ENCODE measurements at places on chromosomes 1 and 21.

DNA sequence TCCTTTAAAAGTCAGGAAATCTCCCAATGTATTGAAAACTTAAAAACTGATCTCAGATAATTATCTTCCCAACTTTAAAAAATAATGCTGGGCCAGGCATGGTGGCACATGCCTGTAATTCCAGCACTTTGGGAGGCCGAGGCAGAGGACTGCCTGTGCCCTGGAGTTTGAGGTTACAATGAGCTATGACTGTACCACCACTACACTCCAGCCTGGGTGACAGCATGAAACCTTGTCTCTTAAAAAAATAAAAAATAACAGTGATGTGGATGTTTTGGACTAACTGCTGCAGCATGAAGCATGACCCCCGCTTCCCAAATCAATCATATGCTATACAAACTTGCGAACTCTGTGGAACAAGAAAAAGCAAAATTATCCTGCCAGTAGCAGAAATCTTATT lies 186.3 kb downstream of the RERE start:
- no peak overlapping the region for H3K4me3 ChIP-seq
- no peaks in the 10 kb centered on the region for H3K27me3 ChIP-seq
- DNase-seq, result no peak
- peaks cover 32% of the 10 kb centered on the region for H3K4me1 ChIP-seq
- no peak overlapping the region for H3K27ac ChIP-seq

DNA sequence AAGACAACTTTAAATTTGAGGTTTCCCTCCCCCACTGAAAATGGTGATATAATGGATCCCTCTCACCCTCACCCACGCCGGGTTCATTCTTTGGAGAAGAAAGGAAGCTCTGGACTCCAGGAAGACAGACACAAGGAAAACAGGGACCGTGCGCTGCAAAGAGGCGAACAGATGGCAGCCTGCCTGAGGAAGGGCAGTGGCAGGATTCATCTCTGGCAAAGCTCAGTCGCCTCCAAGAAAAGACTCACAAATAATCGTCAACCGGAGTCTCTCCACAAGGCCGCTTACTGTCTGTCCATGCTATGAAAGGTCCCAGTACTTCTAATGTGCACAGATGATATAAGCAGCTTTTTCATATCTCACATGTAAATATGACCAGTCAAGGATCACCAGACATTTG lies 110.3 kb downstream of the TIAM1 start:
- H3K27me3 ChIP-seq, result no peaks in the 10 kb centered on the region
- peaks cover 82% of the 10 kb centered on the region for H3K36me3 ChIP-seq

DNA sequence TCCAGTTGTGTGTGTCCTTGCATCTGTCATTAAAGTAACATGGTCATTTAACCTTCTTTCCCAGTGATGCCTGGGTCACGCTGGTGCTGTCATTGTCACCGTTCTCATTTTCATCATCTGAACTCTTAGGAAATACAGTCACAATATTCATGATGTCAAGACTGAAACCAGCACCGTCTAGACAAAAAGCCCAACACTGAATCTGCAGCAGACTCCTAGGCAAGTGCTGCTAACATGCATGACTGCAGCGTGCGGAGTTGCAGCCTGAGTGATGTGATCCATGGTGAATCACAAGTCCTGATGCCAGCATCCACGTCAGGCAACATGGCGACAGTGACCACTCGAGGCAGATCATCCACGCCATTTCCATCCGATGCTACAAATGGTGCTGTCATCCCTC lies 37.6 kb downstream of the MRPL37 start:
- H3K36me3 ChIP-seq, result peaks cover 28% of the 10 kb centered on the region
- peak; percentile 15 for DNase-seq
- peak overlapping the region; percentile 74 for H3K27ac ChIP-seq
- H3K4me1 ChIP-seq, result peaks cover 21% of the 10 kb centered on the region
- H3K4me3 ChIP-seq, result no peak overlapping the region
- no peaks in the 10 kb centered on the region for H3K27me3 ChIP-seq

DNA sequence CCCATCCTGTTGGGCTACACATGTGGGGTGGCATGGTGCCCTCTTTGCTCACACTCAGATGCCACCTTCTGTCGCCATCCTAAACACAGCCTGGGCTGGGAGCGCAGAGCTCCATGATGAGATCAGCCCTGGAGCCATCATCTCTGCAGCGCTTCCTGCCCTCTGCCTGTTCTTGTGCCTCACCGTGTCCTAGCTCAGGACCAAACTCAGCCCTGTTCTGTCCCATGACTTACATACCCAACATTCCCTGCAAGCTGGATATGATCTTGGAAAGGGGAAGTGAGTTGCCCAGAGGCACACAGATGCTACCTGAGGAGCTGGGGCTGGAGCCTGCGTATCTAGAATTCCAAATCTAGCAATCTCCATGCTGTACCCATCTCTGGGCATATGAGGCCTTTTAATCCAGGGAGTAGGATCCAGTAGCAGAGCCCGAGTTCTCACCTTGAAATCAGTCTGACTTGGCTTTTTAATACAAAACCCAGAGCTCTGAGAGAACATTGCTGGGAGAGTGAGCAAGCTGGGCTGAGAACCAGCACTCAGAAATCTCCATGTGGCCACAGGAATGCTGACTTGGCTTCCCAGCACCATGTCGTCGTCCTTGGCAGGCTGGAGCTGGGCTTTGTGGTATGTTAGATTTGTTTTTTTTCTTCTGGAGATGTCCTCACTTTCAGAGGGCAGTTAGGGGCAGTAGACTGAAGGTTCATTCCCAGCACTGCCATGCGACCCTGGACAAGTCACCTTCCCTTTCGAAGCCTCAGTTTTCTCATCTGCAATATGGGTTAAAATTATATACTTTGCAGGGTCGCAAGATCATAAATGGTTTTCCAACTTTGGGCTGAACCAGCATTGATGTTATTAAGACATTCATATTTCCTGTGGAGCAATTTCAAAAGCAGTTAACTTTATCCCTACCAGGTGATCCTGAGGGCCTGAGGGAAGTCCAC lies 2.6 kb downstream of the ALPL start:
- no peaks in the 10 kb centered on the region for H3K36me3 ChIP-seq
- peaks cover 49% of the 10 kb centered on the region for H3K27me3 ChIP-seq
- H3K4me3 ChIP-seq, result no peak overlapping the region
- H3K27ac ChIP-seq, result no peak overlapping the region

- H3K4me3 ChIP-seq, result no peak overlapping the region
- no peaks in the 10 kb centered on the region for H3K36me3 ChIP-seq
- no peak for DNase-seq
- no peak overlapping the region for H3K27ac ChIP-seq
These were observed 27.4 kb downstream of the CACHD1 start for GRCh38 chr1:64497088-64497883.

GRCh38 chr21:41407541-41408460 lies 18.2 kb upstream of the MX1 start:
- no peak for DNase-seq
- peaks cover 24% of the 10 kb centered on the region for H3K4me1 ChIP-seq

DNA sequence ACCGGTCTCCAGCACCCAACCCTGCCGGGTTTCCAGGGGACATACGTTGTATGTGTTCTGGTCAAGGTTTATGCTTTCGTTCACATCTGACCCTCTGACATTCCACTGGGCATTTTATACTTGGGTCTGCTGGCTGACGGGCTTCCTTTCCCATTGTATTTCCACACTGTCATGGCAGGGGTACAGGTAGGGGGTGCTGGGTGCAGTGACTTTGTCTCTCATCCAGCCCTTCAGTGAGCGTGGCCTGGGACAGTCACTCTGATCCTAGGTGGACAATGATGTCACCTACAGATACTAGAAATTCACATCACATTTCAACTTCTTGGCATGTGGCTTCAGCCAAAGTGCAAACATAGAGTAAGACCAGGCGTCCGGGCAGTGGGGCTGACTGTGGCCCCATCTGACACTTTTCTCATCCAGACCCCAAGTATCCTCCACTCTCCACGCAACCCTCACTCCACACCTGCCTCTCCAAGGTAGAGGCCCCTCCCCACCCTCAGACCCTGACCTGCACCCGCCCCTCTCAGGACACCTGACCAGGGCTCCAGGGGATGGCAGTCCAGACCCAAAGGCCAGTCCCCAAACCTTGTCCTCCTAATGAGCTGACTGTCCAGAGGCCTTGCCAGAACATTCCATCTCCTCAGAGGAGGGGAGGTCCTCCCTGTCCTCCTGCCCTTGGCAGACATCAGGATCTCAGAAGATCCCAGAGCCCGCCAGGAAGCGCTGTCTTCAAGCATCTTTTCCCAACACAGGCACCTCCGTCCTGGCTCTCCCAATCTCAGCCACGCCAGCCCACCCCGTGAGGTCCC lies 743 bp upstream of the KRTAP10-10 start:
- H3K36me3 ChIP-seq, result no peaks in the 10 kb centered on the region
- no peaks in the 10 kb centered on the region for H3K4me1 ChIP-seq
- no peak overlapping the region for H3K27ac ChIP-seq
- no peak overlapping the region for H3K4me3 ChIP-seq

DNA sequence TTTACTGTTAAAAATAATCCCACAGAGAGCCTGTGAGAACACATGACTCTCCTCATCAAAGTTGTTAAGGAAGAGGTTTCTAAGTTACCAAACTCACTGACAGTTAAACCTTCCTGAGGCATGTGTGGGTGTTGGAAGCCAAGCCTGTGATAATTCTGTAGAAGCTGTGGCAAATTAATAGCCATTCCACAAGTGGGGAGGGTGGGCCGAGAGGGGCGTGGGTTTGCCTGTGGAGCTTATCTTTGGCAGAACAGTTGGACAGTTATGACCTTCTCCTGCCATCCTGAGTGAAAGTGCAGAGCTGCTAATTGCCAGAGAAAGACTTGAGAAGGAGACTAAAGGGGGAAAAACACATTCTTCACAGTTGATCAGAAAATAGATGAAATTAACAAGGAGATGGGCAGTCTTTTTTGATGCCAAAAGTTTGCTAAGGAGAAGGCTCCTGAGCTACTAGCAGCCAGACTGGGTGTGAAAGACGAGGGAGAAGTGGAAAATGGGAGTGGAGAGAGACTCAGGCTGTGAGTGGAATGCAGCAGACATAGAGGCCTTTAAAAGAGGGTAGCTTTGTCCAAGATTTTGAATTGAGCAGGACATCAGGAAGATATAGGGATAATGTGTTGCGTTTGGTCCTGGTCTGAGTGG lies 1.6 kb upstream of the PLA2G2C start:
- no peaks in the 10 kb centered on the region for H3K36me3 ChIP-seq
- no peak overlapping the region for H3K27ac ChIP-seq
- peaks cover 20% of the 10 kb centered on the region for H3K4me1 ChIP-seq
- peaks cover 54% of the 10 kb centered on the region for H3K27me3 ChIP-seq
- no peak for DNase-seq

GRCh38 chr1:89044970-89045721 lies 19.9 kb downstream of the GBP1 start:
- no peak overlapping the region for H3K4me3 ChIP-seq
- peaks cover 14% of the 10 kb centered on the region for H3K4me1 ChIP-seq
- no peak overlapping the region for H3K27ac ChIP-seq
- peaks cover 6% of the 10 kb centered on the region for H3K36me3 ChIP-seq

GRCh38 chr21:45998871-45999580 lies 17.5 kb downstream of the COL6A1 start:
- no peak overlapping the region for H3K27ac ChIP-seq
- H3K4me1 ChIP-seq, result no peaks in the 10 kb centered on the region
- H3K27me3 ChIP-seq, result no peaks in the 10 kb centered on the region
- H3K4me3 ChIP-seq, result no peak overlapping the region

DNA sequence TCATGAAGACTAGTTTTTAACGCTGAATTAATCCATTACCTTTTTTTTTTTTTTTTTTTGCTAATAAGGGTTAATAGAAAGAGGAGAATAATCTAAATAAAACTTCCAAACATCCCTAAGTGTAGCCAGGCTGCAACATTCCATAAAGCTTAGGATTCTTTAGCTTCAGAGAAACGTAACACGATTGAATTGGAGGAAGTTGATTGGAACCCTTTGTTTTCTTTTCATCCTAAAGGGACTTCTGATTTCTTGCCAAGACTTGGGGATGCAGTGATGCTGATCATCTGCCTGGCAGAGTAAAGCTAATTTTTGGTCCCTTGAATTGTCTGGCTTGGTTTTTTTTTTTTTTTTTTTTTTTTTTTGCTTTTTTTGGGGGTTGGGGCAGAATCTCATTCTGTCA lies 142.9 kb downstream of the VPS13D start:
- no peak overlapping the region for H3K27ac ChIP-seq
- no peak for DNase-seq
- H3K27me3 ChIP-seq, result no peaks in the 10 kb centered on the region
- H3K36me3 ChIP-seq, result peaks cover 30% of the 10 kb centered on the region

GRCh38 chr1:231408528-231409094 lies 13.5 kb downstream of the EGLN1 start:
- H3K4me1 ChIP-seq, result peaks cover 15% of the 10 kb centered on the region
- no peak overlapping the region for H3K4me3 ChIP-seq
- H3K27ac ChIP-seq, result no peak overlapping the region
- DNase-seq, result no peak
- H3K27me3 ChIP-seq, result no peaks in the 10 kb centered on the region
- H3K36me3 ChIP-seq, result peaks cover 5% of the 10 kb centered on the region

GRCh38 chr1:26119892-26120608 lies 8.4 kb downstream of the PDIK1L start:
- H3K27ac ChIP-seq, result peak overlapping the region; percentile 53
- H3K4me3 ChIP-seq, result no peak overlapping the region
- H3K36me3 ChIP-seq, result peaks cover 38% of the 10 kb centered on the region
- DNase-seq, result no peak
- H3K4me1 ChIP-seq, result peaks cover 35% of the 10 kb centered on the region

- peaks cover 56% of the 10 kb centered on the region for H3K4me1 ChIP-seq
- no peak overlapping the region for H3K4me3 ChIP-seq
- DNase-seq, result peak; percentile 23
- no peaks in the 10 kb centered on the region for H3K36me3 ChIP-seq
- H3K27ac ChIP-seq, result peak overlapping the region; percentile 99
These were observed 169.2 kb upstream of the IRF2BP2 start for GRCh38 chr1:234779160-234779538.

DNA sequence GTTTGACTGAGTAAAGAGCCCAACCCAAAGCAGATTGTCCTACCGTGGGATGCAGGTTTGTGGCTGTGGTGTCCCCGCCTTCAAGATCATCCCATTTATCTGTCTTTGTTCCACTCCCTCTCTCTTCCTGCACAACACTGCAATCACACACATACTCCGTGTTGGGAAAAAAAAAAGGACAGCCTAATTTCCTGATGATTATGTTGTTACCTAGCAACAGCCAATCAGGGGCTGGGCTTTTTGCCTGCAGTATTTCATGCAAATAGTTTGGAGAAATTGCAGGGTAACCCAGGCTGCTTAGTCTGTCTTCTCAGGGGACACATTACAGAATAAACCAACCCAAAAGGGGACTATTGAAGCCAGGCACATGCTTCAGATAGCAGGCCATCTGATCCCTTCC lies 38.3 kb downstream of the PHC2 start:
- H3K27ac ChIP-seq, result no peak overlapping the region
- no peak overlapping the region for H3K4me3 ChIP-seq
- DNase-seq, result no peak

- H3K27me3 ChIP-seq, result no peaks in the 10 kb centered on the region
- no peaks in the 10 kb centered on the region for H3K4me1 ChIP-seq
- no peaks in the 10 kb centered on the region for H3K36me3 ChIP-seq
These were observed 21.2 kb upstream of the CENPF start for GRCh38 chr1:214581785-214582184.

- H3K36me3 ChIP-seq, result no peaks in the 10 kb centered on the region
- no peak for DNase-seq
- no peaks in the 10 kb centered on the region for H3K4me1 ChIP-seq
- no peaks in the 10 kb centered on the region for H3K27me3 ChIP-seq
These were observed 15.2 kb downstream of the GPR161 start for GRCh38 chr1:168121401-168122011.

- H3K27ac ChIP-seq, result no peak overlapping the region
- H3K4me3 ChIP-seq, result no peak overlapping the region
- no peaks in the 10 kb centered on the region for H3K4me1 ChIP-seq
- no peak for DNase-seq
- H3K36me3 ChIP-seq, result no peaks in the 10 kb centered on the region
- H3K27me3 ChIP-seq, result no peaks in the 10 kb centered on the region
These were observed 27.1 kb upstream of the DISP1 start for GRCh38 chr1:222787729-222788128.

- H3K4me1 ChIP-seq, result peaks cover 31% of the 10 kb centered on the region
- no peak for DNase-seq
- H3K36me3 ChIP-seq, result no peaks in the 10 kb centered on the region
- peaks cover 10% of the 10 kb centered on the region for H3K27me3 ChIP-seq
- H3K27ac ChIP-seq, result no peak overlapping the region
- H3K4me3 ChIP-seq, result no peak overlapping the region
These were observed 2.2 kb downstream of the PHC2 start for GRCh38 chr1:33428661-33429060.

Measured in CD14-positive monocyte (primary cell).